SJCRH30 (cell line): ENCODE measurements at places on chromosomes 13 and 19. TPM values are rescaled to one million over a fixed set of nuclear protein-coding genes. Genes with fewer than 3 reads are reported as not detected.

DNA sequence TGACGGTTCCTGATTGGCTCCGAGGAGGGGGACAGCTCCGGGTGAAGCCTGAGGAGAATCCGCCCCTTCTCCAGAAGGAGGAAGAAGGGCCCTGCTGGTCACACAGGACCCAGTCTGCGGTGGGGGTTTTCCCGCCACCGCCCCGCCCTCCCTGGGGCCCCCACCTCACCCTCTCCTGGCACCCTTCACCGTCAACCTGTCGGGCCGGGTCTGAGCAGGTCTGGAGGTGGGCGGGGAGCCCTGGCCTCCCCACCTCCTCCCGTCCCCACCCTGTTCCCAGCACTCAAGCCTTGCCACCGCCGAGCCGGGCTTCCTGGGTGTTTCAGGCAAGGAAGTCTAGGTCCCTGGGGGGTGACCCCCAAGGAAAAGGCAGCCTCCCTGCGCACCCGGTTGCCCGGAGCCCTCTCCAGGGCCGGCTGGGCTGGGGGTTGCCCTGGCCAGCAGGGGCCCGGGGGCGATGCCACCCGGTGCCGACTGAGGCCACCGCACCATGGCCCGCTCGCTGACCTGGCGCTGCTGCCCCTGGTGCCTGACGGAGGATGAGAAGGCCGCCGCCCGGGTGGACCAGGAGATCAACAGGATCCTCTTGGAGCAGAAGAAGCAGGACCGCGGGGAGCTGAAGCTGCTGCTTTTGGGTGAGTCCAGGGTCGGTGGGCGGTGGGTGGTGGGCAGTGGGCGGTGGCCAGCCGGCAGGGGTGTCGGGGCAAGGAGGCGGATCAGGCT, at the start of gene GNA15:
GNA15 (plus strand) TSS at position 73 of the 723 bp plus-strand sequence; CDS start at position 491, 418 bp downstream.
- DNase-seq: no peak
- no peaks in the 10 kb centered on the region for H3K36me3 ChIP-seq
- no peaks in the 10 kb centered on the region for H3K27me3 ChIP-seq
- H3K4me1 ChIP-seq: peaks cover 13% of the 10 kb centered on the region
- no peak within 1 kb of the TSS for H3K4me3 ChIP-seq

DNA sequence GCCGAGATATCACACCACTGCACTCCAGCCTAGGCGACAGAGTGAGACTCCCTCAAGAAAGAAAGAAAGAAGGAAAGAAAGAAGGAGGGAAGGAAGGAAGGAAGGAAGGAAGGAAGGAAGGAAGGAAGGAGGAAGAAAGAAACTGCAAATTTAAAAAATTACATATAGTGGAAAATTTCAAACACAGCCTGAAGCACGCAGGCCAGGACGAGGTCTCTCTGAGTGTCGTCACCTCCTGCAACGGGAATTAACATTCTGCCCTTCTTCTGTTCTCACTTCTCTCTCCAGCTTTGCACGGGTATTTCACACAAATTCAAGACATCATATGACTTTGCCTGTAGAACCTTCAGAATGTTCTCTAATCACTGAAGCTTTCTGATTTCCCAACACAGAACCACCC, 108.2 kb downstream of the GNG7 start:
- no peak overlapping the region for H3K27ac ChIP-seq
- H3K27me3 ChIP-seq: no peaks in the 10 kb centered on the region
- H3K36me3 ChIP-seq: no peaks in the 10 kb centered on the region
- no peak overlapping the region for H3K4me3 ChIP-seq
- H3K4me1 ChIP-seq: no peaks in the 10 kb centered on the region

NLRP12 gene
- not detected in 2 replicates for total RNA-seq

GRCh38 chr13:63629591-63629990, 2213.9 kb upstream of the PCDH20 start:
- H3K36me3 ChIP-seq: no peaks in the 10 kb centered on the region
- no peaks in the 10 kb centered on the region for H3K27me3 ChIP-seq
- H3K4me3 ChIP-seq: no peak overlapping the region
- H3K27ac ChIP-seq: no peak overlapping the region
- no peaks in the 10 kb centered on the region for H3K4me1 ChIP-seq
- DNase-seq: no peak
